CD4-positive, alpha-beta T cell treated with Interleukin-17A for 4 hours (primary cell): ENCODE measurements at places on chromosomes 12 and 14.

DNA sequence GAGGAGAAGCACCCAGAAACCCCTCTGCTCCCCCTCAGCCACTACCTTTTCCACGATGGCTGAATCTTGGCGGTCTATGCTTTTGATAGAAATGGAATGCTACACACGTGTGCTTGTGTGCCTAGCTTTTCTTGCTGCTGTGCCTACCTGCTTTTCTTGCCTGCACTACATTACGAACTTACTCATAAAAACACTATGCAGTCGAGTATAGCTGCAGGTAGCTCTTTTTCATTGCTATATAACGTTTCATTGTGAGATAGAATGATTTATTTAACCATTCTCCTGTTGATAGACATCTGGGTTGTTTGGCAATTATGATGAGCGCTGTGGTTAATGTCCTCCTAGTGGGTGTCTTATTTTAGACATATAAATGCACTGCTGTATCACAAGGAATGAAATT lies 67.9 kb upstream of the NCOR2 start:
- DNase-seq: no peak

GRCh38 chr12:24561411-24561871 lies 387.5 kb downstream of the BCAT1 start:
- no peak for DNase-seq

GRCh38 chr12:53766881-53767280 lies 15.1 kb upstream of the CISTR start:
- DNase-seq: no peak

DNA sequence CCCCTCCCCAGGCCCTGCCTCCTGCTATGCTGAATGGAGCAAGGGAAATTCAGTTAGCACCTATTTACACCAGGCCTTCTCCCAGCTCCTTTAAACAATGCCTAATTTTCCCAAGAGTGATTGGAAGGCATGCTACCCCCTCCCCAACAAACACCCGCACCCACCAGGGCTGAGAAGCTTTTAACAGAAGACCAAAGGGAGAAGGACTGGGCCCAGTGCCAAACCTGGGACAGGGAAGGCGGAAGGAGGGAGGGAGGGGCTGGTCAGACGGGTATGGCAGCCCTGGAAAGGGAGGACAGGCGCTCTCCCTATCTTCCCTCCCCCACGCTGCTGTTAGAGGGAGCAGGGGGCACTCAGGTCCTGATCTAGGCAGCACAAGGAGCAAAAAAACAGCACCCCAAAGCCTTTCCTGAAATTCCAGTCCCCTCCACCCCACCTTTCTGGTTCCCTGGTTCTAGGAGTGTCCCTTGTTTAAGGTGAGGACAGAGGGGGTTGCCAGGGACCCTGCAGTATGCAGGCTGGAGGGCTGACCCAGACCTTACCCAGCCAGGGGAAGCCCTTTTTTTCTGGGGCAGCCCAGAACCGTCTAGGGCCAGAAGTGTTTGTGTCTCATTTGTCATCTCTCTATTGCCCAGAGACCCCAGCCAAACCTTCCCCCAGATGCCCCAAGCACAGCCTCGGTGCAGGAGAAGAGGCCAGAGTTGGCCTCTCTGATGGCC lies 2.4 kb upstream of the KRT8 start:
- no peak for DNase-seq

DNA sequence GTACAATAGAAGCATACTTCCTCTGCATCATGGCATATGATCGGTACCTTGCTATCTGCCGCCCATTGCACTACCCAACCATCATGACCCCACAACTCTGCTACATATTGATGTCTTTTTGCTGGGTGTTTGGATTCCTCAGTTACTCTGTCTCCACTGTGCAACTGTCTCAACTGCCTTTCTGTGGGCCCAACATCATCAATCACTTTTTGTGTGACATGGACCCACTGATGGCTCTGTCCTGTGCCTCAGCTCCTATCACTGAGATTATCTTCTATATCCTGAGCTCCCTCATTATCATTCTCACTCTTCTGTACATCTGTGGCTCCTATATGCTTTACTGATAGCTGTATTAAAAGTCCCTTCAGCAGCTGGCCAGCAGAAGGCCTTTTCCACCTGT lies 13.9 kb upstream of the OR11H6 start:
- DNase-seq: no peak

DNA sequence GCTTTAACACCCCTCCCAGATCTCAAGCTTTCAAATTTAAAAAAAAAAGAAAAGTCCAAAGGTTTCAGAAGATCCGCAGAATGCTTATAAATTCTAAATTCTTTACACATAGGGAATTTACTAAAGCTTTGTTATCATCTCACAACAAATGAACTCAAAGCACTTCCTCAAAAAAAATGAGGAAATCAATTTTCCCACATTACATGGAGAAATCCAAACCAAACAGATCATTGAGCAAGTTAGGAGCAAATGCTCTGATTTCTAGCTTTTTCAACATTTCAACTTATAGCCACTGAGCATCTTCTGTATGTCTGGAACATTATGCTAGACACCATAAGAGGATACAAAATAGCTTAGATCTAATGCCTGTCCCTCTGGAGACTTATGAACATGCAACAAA lies 161.0 kb downstream of the CEP128 start:
- DNase-seq: no peak

DNA sequence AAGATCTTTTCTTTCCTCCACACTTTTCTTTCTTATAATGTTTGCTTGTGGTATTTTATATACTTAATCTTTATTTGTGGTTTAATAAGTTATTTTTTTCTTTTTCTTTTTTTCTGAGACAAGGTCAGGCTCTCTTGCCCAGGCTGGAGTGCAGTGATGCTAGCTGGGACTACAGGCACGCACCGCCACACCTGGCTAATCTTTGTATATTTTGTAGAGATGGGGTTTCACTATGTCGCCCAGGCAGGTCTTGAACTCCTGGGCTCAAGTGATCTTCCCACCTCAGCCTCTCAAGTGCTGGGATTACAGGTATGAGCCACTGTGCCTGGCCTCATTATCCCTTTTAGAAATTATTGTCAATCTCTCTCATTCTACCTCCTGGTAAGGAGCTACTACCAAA lies 87.1 kb downstream of the SCFD1 start:
- DNase-seq: no peak

GRCh38 chr12:57622293-57623245 lies 10.4 kb downstream of the B4GALNT1 start:
- DNase-seq: no peak

GRCh38 chr12:95661360-95661759 lies 110.1 kb upstream of the USP44 start:
- no peak for DNase-seq

- DNase-seq: no peak
Measured at GRCh38 chr12:50569321-50569720, 64.5 kb downstream of the DIP2B start.

GRCh38 chr14:57797160-57797559 lies 68.7 kb downstream of the SLC35F4 start:
- no peak for DNase-seq

GRCh38 chr14:49865431-49865859 lies 12.9 kb upstream of the NEMF start:
- peak; percentile 88 for DNase-seq

DNA sequence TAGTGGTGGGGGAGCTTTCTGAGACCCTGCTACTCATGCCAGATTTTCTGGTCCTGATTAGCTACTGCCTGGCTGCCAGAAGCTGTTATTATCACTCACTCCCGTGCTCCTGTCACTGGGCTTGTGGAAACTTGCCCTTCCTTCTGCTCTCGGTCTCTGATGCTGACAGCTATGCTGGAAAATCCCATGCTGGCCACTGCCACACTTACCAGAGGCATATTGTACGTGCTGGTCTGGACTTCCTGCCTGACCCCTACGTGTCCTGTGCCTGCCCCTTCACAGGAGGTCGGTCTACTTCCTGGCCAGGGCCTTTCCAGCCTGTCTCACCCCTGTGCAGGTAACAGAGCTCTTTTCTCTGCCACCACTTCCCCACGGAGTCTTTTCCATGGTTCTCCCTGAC lies 149.4 kb upstream of the PLEKHG7 start:
- DNase-seq: no peak

GRCh38 chr14:31962920-31963319 lies 114.2 kb upstream of the ARHGAP5 start:
- no peak for DNase-seq

DNA sequence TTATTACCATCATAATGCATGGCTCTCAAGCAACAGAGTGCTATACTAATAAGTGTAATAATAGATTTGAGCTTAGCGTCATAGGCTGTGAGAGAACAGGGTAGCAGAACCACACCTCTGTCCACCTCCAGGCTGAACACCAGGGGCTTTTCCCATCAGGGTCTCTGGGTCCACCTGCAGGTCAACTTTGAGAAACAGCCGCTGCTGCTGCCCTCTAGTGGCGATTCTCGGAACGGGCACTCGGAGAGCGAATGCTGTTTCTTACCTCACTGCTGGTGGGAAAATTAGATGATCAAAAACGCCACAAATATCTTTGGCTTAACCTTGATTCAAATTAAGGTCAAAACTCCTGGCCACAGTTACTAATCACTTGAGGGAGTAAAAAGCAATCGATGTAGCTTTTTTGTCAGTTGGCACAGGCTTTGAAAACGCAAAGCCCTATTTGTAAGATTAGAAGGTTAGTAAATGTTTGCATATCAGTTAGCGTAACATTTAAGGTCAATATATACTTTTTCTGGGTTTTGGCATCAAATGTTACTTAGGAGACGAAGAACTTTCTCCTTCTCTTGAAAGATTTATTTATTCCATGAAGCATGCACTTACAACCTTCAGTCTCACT lies 127.9 kb upstream of the TMEM132D start:
- peak; percentile 66 for DNase-seq

- no peak for DNase-seq
Measured at GRCh38 chr12:8780389-8780788, 42.0 kb upstream of the A2ML1 start.

DNA sequence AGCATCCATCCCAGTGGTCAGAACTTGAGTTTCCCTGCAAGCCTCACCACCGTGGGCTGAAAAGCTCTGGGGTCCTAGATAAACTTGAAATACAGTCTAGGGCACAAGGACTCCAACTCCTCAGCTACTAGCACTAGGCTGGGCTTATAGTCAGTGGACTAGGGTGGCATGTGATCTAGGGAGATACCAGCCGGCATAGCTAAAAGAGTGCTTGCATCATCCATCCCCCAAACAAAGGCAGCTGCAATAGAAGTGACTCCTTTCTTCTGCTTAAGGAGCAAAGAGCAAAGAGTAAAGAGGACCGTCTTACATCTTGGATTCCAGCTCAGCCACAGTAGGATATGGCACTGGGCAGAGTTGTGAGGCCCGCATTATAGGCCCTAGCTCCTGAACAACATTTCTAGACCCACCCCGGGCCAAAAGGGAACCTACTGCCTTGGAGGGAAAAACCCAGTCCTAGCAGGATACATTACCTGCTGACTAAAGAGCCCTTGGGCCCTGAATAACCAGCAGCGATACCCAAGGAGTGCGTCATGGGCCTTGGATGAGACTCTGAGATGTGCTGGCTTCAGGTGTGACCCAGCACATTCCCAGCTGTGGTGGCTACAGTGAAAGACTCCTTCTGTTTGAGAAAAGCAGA lies 17.9 kb upstream of the SOS2 start:
- no peak for DNase-seq

GRCh38 chr12:100733817-100734593 lies 60.6 kb upstream of the ANO4 start:
- no peak for DNase-seq

GRCh38 chr12:63809566-63809965 lies 29.9 kb downstream of the RXYLT1 start:
- DNase-seq: no peak

- no peak for DNase-seq
Measured at GRCh38 chr14:80930095-80930494, 11.4 kb downstream of the CEP128 start.
